Esophagus squamous epithelium (tissue), 5 donors: ENCODE measurements at places on chromosomes 4 and X.

DNA sequence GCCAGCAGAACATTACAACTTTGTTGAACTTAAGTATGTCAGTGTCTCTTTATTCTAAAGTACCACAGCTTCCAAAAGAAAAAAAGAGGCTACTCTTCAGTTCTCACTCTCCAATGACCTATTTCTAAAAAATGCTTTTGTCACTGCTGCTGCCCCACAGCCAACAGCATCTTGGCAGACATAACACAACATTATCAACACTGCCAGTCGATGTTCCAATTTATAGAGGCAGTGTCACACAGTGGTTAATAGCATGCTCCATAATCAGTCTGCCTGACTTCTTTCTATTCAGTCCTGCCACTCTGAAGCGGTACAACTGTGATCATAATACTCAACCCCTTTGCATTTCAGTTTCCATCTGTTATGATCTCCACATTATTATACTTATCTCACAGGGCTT is 69.2 kb downstream of the PLS3 start:
- no peak for DNase-seq

DNA sequence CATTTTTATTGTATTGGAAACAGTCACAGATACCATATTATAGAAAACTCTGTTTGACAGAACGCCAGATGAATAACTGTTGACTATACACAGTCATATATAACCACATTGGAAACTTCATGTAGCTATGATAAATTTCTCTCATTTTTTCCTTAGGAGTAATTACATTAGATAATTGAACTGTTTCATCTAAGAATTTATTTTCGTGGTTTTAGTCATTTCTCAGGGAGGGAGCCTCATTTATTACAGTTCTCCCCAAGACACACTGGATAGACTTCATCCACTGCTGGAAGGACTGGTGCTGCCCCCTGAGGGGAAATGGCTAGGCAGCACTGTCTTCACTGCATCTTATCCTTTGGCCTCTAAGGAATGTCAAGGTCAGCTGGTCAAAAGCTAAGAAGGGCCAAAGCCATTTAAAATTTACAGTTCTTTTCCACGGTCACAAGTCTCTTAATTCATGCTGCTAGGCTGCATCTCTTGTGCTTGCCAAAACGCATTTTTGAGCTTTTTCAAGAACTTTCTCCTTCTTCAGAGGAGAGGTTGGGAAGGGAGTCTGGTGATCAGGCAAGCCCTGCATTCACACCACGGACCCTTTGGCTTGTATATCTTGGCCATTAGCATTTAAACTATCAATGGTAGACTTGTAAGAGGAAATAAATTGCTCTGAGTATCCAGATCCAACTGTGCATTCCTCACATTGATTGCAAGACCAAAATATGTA is 145.1 kb downstream of the CBR4 start:
- DNase-seq = no peak

- DNase-seq = no peak
Observed at GRCh38 chr4:147923381-147923780, 191.5 kb downstream of the ARHGAP10 start.

DNA sequence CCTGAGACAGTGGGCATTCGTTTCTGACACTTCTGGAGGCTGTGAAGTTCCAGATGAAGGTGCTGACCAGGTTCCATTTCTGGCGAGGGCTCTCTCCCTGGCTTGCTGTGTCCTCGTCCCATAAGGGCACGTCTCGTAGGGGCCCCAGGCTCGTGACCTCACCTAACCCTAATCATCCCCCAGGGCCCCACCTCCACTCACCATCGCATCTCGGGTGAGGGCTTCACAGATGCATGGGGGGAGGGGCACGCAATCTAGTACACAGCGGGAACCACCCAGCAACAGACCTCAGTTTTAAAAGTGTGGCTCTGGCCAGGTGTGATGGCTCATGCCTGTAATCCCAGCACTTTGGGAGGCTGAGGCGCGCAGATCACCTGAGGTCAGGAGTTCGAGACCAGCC is 22.1 kb downstream of the PDE6B start:
- no peak for DNase-seq

- no peak for DNase-seq
Observed at GRCh38 chr4:165926307-165926706, 53.3 kb downstream of the TLL1 start.

DNA sequence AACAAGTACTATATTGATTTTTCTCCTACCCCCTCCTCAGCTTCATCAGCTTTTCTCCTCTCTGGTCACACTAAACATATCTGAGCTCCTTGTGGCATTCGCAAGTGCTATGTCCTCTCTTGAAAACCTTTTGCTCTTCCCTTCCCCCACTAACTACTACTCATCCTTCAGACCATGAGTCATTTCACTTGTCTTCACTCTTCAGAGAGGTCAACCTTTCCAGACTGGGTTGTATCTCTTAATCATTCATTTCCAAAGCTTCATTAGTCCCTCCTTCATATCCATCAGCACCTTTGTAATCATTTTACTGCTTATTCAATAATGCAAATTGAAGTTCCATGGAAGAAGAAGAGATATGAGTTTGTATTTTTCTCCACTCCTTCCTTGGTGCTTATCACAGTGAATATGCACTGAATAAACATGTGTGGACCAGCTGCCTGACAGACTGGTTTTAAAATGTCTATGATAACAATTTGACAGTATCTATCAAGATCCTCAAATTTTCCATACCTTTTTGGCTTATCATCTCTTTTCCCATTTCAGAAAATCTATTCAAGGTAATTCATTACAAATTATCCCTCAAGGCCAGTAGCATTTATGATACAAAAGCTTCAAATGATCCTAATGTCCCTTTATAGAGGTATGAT is 28.4 kb downstream of the DDX60L start:
- no peak for DNase-seq

DNA sequence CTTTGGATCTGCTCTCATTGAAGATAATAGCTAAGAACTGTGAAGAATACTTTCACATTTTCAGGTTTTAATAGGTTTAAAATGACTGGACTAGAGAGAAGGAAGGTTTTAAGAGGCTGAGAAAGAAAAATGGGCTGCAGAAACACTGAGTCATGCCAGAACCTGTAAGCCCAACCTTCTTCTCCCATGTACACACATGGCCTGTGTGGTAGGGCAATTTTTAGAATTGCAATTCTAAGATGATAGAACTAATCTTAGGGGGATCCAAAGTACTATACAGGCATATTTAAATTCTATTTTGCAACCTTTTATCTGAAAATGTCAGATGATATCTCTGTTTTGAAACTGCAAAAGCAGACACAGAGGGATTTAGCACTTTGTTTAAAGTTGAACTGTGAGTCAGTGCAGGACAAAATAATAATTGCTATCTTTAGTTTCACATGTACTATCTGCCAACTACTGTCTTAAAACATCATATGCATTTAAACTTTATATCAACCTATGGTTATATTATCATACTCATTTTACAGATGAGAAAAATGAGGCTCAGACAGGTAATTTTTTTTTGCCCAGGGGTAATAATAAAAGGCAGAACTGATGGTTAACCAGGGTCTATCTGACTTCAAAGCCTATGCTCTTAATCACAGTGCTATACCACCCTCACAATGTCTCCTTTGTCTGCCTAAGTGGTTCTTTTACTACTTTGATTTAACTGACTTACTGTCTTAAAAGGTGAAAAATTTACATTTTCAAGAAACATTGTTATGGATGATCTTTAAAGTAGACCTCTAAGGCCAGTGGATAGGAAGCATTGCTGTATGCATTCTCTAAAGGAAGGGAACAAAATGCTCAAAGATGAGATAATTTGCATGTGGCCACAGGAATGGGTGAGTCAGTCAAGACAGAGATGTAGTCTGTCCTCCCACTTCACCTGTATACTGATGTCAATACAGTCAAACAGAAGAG is 4.3 kb downstream of the TMPRSS11E start:
- no peak for DNase-seq

DNA sequence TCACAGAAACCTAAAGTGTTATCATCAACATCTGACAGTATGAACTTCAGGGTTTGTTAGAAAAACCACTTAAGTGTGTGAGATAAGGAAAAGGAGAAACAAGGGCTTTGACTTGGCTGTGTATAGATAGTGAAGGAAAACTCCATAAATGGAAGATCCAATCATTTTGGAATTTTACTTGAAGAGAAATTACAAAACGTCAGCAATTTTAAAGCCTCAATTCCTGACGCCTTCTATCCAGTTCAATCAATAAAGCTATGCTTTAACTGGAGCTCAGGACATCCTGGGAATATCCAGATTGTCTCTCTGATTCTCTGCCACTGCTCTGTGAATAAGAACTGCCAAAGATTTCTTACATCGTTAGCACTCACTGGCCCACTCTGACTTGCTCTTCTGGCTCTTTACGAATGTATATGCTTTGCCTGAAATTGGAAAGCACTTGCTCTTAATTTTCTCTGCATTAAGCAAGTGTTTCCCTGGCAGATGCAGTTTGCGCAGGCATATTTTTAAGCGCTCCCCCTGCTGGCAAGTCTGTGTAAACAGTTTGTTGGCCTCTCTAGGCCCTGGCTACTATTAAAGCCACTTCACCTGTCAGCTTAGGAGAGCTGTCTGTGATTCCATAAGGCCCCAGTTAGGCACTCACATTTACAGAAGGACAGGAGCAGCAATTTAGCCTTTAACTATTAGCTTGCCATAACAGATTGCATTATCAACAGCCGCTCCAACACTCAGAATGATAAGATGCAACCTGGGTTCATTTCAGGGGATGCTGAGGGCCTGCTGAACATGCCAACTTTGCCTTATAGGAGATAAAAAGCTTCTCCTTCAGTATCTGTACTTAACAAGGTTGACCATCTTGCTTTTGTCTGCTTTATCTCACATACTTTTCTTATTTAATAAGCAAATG is 251.4 kb upstream of the DDX53 start:
- no peak for DNase-seq

- no peak for DNase-seq
Observed at GRCh38 chrX:72687396-72687795, 26.7 kb downstream of the PHKA1 start.

DNA sequence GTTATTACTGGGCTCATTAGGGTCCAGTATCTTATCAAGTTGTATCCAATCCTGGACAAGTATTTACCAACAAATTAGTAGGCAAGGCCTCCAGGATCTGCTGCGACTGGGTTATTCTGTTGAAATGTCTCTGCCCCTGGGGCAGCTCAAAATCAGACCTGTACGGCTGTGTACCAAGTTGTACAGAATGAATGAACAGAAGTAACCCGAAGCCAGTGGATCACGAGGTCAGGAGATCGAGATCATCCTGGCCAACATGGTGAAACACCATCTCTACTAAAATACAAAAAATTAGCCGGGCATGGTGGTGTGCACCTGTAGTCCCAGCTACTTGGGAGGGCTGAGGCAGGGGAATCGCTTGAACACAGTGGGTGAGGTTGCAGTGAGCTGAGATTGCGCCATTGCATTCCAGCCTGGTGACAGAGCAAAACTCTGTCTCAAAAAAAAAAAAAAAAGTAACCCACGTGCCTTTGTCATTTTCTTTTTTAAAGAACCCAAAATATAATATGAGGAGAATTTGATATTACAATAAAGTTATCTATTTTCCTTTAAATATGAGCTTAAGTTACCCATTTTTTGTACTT is 127.3 kb downstream of the CBR4 start:
- no peak for DNase-seq

DNA sequence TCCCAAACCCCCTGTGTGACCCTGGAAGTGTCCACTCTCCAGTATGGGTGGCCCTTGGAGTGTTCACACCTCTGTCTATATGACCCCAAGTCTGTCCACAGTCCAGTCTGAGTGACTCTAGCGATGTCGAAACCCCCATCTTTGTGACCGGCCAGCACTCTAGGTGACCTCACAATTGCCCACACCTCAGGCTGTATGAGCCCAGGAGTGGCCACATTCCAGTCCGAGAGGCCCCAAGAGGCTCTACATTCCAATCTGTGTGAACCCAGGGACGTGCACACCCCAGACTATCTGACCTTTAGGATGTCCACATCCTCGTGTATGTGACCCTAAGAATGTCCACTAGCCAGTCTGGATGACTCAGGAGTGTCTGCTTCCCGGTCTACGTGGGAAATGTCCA is 7.3 kb upstream of the GLOD5 start:
- no peak for DNase-seq

- no peak for DNase-seq
Observed at GRCh38 chrX:71540801-71541200, 7.9 kb downstream of the OGT start.

- no peak for DNase-seq
Observed at GRCh38 chrX:13569479-13570260, at the start of gene EGFL6. TSS of gene EGFL6 (plus strand) at chrX:13569601. CDS start at chrX:13569862, 261 bp downstream.

- no peak for DNase-seq
Observed at GRCh38 chrX:103467156-103467555, 52.1 kb downstream of the RAB40A start.

DNA sequence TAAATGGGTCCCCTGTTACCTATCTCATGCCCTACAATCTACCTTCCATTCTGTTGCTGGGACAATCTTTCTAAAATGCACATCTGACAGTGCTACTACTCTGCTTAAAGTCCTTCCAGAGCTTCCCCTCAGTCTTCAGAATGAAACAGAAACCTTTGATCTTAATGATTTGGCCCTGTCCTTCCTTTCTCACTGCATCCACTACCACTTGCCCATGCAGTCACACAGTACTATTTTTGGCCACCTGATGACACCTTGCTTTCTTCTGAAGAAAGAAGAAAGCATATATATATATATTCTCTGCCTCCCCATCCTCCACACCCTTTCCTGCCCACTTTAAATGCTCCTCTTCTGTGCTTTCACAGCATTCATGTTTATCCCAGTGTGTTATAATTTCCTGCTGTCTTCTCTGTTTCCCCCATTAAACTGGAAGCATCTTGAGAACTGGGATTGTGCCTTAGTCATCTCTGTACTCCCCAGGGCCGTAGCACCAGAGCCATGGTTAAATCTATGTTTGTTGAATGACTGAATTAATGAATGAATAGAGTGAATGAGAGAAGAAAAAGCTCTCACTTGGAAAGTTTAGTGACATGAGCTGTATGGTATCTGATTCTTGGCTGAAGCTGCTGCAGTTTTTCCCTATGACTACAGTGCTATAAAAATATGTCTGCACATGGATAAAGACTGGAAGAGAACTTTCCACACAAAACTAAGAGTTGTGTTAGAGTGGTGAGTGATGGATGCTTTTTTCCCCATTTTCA is 56.2 kb downstream of the RTL9 start:
- DNase-seq = no peak

DNA sequence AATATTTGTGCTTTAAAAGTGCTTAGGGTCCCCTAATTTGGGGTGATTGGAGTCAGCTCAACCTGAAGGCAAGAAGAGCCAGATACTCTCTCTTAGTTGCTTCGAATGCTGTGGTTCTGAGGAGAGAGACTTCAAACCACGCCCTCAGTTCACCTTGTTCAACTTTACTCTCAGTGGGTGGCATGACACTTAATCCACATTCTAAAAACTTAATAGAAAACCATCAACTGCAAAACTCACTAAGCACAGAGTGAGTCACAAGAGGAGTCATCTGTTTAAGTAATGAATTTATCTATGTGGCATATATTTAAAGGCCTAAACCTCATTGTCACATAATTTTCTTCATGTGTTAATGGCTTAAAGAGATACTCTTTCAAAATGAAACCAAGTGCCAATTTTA is 99.5 kb upstream of the SLC4A4 start:
- DNase-seq = no peak

- DNase-seq = no peak
Observed at GRCh38 chr4:146787731-146788130, 149.0 kb downstream of the POU4F2 start.

GRCh38 chrX:750263-750662 is 119.7 kb downstream of the SHOX start:
- DNase-seq = no peak

GRCh38 chr4:152458801-152459302 is 77.0 kb downstream of the FBXW7 start:
- no peak for DNase-seq

GRCh38 chr4:58590722-58591121 is 1480.5 kb upstream of the IGFBP7 start:
- DNase-seq = no peak
